Stimulated activated CD8-positive, alpha-beta memory T cell treated with anti-CD3 and anti-CD28 coated beads, Interleukin-15, amount 100 ng/mL, for 48 hours (primary cell): ENCODE measurements at places on chromosomes 4 and X.

GRCh38 chr4:168757500-168757899 lies 252.6 kb downstream of the CBR4 start:
- DNase-seq = no peak

GRCh38 chr4:25756503-25756902 lies 100.9 kb downstream of the SLC34A2 start:
- DNase-seq = no peak

GRCh38 chrX:46447384-46447783 lies 97.8 kb downstream of the ZNF674 start:
- DNase-seq = no peak

GRCh38 chr4:171430495-171430894 lies 382.7 kb upstream of the GALNTL6 start:
- DNase-seq = no peak

DNA sequence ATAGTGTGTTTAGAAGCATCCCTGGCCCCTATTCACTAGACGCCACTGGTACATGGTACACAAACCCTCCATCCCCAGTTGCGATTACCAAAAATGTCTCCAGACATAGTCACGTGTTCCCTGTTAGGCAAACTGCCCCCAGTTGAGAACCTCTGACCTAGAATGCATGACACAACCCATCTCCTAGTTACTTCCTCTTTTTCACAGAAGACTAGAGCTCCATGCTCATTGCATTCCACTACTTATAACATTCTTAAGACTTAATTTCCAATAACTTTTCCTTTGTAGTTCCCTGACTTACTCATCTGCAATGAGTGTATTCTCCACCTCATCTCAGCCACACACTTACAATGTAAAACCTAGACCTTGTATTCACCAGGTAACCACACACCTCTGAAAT lies 68.6 kb downstream of the PRSS12 start:
- no peak for DNase-seq

GRCh38 chr4:23579166-23579565 lies 310.7 kb downstream of the PPARGC1A start:
- DNase-seq = no peak

- no peak for DNase-seq
Measured at GRCh38 chr4:55363691-55364351, 17.8 kb downstream of the SRD5A3 start.

- no peak for DNase-seq
Measured at GRCh38 chr4:129037093-129037492, 56.2 kb downstream of the SCLT1 start.

DNA sequence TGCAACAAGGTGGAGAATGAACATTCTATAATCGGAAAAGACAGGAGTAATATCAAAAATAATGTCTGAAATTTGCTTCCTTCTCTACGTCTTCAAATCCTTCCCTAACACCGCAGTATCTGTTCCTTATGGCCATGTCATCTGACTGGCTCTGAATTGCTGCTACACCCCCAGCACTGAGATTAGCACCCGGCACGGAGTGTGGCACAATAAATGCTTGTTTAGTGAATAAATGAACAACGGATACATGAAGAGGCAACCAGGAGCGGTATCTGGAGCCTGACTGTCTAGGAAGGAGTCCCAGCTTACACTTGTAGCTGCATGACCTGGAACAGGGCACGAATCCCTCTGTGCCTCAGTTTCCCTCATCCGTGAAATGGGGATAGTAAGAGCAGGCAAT lies 164.3 kb downstream of the AFAP1 start:
- DNase-seq = no peak

DNA sequence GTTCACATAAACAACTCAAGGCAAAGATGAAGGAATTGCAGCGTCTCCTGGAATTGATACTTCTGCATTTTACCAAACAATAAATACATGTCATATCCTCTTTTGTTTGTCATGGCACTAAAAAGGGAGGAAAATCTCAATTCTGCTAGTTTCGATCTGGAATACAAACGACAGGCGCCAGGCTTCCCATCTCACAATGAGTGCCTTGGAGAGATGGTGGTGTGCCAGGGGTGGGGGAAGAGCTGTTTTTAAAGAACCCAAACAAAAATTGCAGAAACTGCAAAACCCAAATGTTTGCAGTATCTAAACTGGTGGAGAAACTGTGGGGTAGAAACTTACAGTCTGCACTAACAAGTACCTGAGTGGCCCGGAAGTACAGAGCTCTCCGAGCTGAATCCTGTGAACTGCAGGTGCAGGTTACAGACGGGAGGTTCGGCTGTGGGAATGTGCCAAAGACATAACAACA lies 53.0 kb upstream of the KLF3 start:
- no peak for DNase-seq

DNA sequence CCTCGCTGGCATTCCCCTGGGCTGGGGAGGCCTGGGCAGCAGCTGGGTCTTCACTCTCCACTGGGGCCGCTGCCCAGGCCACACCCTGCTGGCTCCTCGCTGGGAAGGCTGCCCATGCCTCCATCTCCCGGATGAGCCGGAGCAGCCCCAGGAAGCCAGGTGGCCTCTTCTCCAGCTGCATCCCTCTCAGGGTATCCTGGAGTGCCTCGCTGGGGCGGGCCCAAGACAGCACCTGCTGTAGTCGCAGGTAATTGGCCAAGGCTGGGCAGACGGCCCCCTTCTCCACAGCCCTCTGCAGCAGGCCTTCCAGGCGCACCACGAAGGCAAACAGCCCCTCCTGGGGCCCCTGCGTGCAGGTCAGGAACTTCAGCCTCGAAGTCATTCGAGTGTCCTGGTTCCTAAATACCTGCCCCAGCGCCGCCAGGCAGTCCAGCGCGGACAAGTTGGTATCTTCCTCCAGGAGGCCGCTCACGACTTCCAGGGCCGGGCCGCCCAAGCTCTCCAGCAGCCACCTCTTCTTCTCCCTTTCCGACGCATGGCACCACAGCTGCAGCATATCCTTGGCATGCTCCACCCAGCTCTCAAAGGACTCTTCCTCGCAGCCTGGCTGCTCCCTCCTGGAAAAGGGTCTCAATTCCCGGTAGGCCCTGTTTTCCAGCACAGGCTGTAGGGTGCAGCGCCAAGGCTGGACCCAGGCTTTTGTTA lies 3.7 kb downstream of the PNMA6E start:
- no peak for DNase-seq

DNA sequence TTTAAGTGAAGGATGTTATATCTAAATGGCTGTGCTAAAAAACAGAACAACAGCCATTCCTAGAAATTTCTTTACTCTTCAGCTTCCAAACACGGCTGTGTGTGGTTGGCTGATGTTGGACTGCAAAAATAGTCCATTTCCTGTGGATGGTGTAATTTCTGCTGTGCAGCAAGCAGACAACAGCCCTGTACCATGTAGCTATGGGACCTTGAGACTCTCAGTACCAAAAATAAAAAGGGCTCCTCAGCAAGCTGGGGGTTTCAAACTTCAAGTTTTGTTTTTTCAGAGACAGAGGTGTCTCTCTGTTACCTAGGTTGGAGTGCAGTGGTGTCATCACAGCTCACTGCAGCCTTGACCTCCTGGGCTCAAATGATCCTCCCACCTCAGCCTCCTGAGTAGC lies 18.1 kb downstream of the CD40LG start:
- DNase-seq = no peak

DNA sequence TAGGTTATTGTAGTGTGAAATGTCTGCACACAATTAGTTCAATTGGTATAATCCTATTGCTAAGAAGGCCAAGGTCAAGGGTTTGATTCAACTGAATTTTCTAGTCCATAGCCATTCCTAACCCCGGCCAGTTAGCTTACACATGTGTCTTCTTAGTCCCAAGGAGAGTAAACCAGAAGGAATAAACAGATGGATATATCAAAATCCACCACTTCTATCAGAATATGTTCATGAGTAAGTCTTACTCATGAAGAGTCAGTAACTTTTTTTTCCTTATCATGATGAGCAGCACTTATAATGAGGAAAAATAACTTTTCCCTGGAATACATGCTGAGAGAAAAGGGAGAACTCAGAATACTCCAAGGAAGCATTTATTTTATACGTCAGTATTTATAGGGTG lies 9.5 kb downstream of the HHIP start:
- no peak for DNase-seq

GRCh38 chrX:97026406-97026805 lies 142.7 kb downstream of the RPA4 start:
- DNase-seq = no peak

DNA sequence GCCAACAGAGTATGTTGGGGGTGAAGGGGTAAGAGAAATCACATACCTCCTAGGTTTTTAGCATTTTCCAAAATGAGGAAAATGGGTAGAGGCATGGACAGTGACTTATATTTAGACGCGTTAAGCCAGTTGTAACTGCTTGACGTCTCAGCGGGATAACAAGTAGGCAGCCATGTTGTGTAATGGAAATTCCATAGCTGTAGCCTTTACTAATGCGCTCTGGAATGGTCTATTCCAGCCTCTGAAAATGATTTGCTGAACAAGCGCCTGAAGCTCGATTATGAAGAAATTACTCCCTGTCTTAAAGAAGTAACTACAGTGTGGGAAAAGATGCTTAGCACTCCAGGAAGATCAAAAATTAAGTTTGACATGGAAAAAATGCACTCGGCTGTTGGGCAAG lies 135.5 kb downstream of the PTTG2 start:
- no peak for DNase-seq

DNA sequence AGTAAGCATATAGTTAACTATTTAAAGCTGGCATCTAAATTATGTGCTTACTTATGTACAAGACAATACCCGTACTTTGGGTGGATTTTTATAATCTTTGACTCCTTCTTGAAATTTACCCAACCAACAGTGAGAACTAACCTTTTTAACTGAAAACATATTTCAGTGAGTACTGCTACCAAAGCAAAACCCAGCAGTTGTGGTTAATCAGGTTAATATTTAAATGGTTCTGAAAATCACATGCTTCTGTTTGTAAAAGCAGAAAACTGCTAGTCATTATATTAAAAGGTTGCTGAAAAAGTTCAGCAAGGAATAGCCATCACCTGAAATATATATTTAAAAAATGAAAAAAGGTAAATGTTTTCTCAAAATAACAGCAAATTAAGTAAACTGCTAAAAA lies 20.0 kb downstream of the UBE2D3 start:
- no peak for DNase-seq

- no peak for DNase-seq
Measured at GRCh38 chrX:70042399-70043371, 7.1 kb downstream of the AWAT2 start.
